ENCODE measurements at places on chromosomes 5 and 9. TPM values are rescaled to one million over a fixed set of nuclear protein-coding genes. Genes with fewer than 3 reads are reported as not detected.

DNA sequence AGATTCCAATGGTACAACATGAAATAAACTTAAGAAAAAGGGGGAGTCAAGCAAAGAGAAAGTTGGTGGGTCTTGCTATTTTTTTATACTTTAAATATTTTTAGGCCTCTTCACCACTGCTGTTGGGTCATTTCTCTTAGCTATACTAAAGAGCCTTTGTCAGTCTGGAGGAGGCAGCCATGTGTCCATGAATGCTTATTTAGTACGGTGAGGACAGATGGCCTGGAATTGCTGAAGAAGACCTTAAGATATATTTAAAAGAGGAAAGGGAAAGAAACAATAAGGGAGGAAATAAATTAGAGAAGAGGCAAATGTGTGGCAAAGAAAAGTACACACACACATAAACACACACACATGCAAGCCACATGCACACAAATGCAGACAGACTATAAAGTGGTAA is 560.5 kb upstream of the MEF2C start:
- H3K27me3 ChIP-seq, result no peaks in the 10 kb centered on the region
- H3K27ac ChIP-seq, result no peak overlapping the region
- no peaks in the 10 kb centered on the region for H3K36me3 ChIP-seq
- H3K4me1 ChIP-seq, result peaks cover 3% of the 10 kb centered on the region
- no peak overlapping the region for H3K4me3 ChIP-seq
- no peak for DNase-seq

- H3K27me3 ChIP-seq, result no peaks in the 10 kb centered on the region
- no peaks in the 10 kb centered on the region for H3K36me3 ChIP-seq
- DNase-seq, result no peak
- H3K4me3 ChIP-seq, result no peak overlapping the region
Observed at GRCh38 chr5:140223567-140223966, 48.6 kb downstream of the CYSTM1 start.

GRCh38 chr5:58410441-58410840 is 49.4 kb downstream of the PLK2 start:
- no peak overlapping the region for H3K27ac ChIP-seq
- H3K36me3 ChIP-seq, result no peaks in the 10 kb centered on the region
- H3K4me1 ChIP-seq, result peaks cover 4% of the 10 kb centered on the region
- no peak for DNase-seq

OR5C1 gene
- total RNA-seq, result not detected

DNA sequence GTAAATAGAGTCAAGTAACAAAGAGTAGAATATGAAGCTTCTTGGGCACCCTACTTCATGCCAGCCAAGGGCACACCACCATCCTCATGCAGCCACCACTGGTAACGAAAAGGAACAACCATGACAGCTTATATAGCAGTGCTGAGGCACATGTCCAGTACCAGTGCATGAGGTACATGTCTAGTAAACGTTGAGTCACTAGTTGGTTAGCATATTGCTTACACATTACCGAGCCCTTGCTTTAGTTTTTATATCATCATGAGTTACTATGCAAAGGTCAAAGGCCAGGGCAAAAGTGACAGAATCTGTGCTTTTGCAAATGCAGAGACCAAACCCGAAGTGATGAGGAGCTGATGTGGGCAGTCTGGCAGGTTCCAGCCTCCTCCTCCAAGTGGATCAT is 147.1 kb upstream of the MAP1B start:
- H3K4me1 ChIP-seq, result no peaks in the 10 kb centered on the region
- H3K27me3 ChIP-seq, result peaks cover 35% of the 10 kb centered on the region
- no peaks in the 10 kb centered on the region for H3K36me3 ChIP-seq
- DNase-seq, result no peak
- H3K27ac ChIP-seq, result no peak overlapping the region

CDH6 gene
- total RNA-seq, result 792 TPM

PCDHGA4 gene
- 0.27 TPM for total RNA-seq

GRCh38 chr9:110008663-110009062 is 199.3 kb downstream of the C9orf152 start:
- no peak overlapping the region for H3K27ac ChIP-seq
- DNase-seq, result no peak
- H3K36me3 ChIP-seq, result no peaks in the 10 kb centered on the region
- no peak overlapping the region for H3K4me3 ChIP-seq
- H3K27me3 ChIP-seq, result no peaks in the 10 kb centered on the region
- H3K4me1 ChIP-seq, result peaks cover 2% of the 10 kb centered on the region

DNA sequence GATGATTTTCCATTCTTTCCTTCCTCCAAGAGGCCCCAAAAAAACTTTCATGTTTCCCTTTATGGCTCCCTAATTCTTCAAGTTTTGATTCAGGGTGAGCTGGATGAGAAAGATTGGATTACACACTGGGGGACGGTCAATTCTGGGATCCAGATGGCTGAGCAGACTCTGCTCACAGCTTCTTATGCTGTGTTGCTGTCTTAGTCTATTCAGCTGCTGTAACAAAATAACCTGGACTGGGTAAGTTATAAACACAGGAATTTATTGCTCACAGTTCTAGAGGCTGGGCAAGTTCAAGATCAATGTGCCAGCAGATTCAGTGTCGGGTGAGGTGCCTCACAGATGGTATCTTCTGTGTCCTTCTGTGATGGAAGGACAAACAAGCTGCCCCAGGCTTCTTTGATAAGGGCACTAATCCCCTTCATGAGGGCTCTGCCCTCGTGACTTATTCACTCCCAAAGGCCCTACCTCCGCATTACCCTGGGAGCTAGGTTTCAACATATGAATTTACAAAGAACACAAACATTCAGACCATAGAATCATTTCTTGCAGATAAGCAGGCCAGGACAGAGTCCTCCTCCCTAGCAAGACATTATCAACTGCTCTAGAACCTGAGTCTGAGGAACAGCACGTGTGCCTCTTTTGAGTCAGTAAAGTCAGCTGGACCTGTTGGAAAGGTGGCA is 23.1 kb upstream of the SMAD5 start:
- no peak for DNase-seq
- no peaks in the 10 kb centered on the region for H3K36me3 ChIP-seq
- H3K27me3 ChIP-seq, result peaks cover 52% of the 10 kb centered on the region
- no peak overlapping the region for H3K4me3 ChIP-seq

ECM2 gene
- total RNA-seq, result 53.3 TPM

ZNF346 gene
- 26.9 TPM for total RNA-seq

DNA sequence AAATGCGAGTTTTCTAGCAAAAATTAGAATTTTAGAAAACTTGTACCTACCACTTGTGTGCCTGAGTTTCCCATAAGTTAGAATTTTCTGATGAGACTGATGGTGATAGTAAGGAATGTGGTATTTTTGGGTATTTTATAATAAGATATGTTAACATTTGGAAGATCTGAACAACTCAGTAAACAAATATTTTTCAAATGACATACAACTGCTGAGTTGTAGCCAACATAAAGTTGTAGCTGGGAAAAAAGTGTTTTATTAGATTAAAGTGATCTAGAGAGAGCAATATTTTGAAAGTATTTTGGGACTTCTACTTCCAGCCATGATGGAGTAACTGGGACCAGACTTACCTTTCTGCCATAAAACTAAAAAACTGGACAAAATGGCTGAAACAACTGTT is 37.9 kb downstream of the GEMIN5 start:
- H3K27ac ChIP-seq, result peak overlapping the region; percentile 87
- H3K36me3 ChIP-seq, result peaks cover 64% of the 10 kb centered on the region
- H3K27me3 ChIP-seq, result no peaks in the 10 kb centered on the region
- DNase-seq, result no peak
- no peak overlapping the region for H3K4me3 ChIP-seq
- peaks cover 54% of the 10 kb centered on the region for H3K4me1 ChIP-seq

- H3K27ac ChIP-seq, result no peak overlapping the region
- no peak for DNase-seq
- peaks cover 31% of the 10 kb centered on the region for H3K27me3 ChIP-seq
- H3K36me3 ChIP-seq, result no peaks in the 10 kb centered on the region
- no peak overlapping the region for H3K4me3 ChIP-seq
Observed at GRCh38 chr5:147375151-147375550, 134.7 kb downstream of the DPYSL3 start.

GRCh38 chr5:176438959-176439757 is 9.0 kb upstream of the FAF2 start:
- peaks cover 17% of the 10 kb centered on the region for H3K4me1 ChIP-seq
- no peak for DNase-seq
- no peaks in the 10 kb centered on the region for H3K36me3 ChIP-seq
- no peaks in the 10 kb centered on the region for H3K27me3 ChIP-seq

- peaks cover 6% of the 10 kb centered on the region for H3K4me1 ChIP-seq
- no peaks in the 10 kb centered on the region for H3K27me3 ChIP-seq
- DNase-seq, result no peak
- H3K27ac ChIP-seq, result no peak overlapping the region
- peaks cover 5% of the 10 kb centered on the region for H3K36me3 ChIP-seq
Observed at GRCh38 chr9:95836072-95836471, 39.4 kb upstream of the ERCC6L2 start.

DNA sequence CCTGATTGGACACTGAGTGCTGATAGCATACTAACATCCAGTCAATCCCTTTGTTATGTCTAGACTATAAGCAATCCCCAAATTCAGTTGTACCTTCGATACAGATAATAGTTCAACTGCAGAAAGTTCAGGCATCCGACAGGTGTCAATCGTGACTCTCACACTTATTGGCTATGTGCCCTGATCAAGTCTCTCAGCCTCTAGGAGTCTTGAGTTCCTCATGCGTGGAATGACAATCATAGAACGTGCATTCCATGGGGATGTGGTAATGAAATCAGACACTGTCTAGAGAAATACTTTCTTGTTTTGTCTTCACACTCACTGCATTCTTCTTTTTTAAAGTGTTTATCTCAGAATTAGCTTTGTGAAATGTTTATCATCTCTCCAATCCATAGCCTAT is 4.8 kb downstream of the ANKRD34B start:
- no peak overlapping the region for H3K27ac ChIP-seq
- DNase-seq, result no peak
- no peak overlapping the region for H3K4me3 ChIP-seq
- peaks cover 8% of the 10 kb centered on the region for H3K4me1 ChIP-seq
- H3K27me3 ChIP-seq, result peaks cover 58% of the 10 kb centered on the region

ADAMTSL2 gene
- 0.11 TPM for total RNA-seq

- no peaks in the 10 kb centered on the region for H3K36me3 ChIP-seq
- H3K4me3 ChIP-seq, result peak overlapping the region; percentile 82
- H3K4me1 ChIP-seq, result peaks cover 19% of the 10 kb centered on the region
- peaks cover under 1% of the 10 kb centered on the region for H3K27me3 ChIP-seq
- DNase-seq, result no peak
Observed at GRCh38 chr9:130172858-130173665, 858 bp downstream of the NCS1 start.

DNA sequence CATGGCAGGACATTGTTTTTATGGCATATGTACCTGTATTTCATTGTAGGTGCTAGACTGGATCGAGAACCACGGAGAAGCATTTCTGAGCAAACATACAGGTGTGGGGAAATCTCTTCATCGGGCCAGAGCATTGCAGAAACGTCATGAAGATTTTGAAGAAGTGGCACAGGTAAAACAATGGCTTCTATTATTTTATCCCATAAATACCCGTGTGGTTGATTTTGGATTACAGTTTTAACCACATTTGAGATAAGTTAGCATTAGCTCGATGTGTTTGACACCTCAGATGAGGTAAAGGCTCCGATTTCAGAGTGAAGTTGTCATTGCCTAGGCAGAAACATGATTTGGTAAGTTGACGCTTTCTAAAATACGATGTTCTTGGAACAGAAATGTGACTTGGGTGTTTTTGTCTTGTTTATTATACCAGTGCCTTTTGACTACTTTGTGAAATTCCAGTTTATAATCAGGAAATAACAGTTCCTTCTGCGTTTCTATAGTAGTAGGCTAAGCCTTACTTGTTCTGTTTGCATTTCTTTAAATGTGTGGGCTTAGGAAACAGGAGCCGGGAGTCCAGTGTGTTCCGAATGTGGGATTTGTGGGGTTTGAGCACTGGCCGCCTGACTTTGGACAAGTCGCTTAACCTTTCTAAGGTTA is 187.7 kb downstream of the TRIO start:
- H3K27me3 ChIP-seq, result no peaks in the 10 kb centered on the region
- peaks cover 18% of the 10 kb centered on the region for H3K36me3 ChIP-seq
- peak overlapping the region; percentile 23 for H3K27ac ChIP-seq
- DNase-seq, result no peak
- no peak overlapping the region for H3K4me3 ChIP-seq
- peaks cover 28% of the 10 kb centered on the region for H3K4me1 ChIP-seq

DNA sequence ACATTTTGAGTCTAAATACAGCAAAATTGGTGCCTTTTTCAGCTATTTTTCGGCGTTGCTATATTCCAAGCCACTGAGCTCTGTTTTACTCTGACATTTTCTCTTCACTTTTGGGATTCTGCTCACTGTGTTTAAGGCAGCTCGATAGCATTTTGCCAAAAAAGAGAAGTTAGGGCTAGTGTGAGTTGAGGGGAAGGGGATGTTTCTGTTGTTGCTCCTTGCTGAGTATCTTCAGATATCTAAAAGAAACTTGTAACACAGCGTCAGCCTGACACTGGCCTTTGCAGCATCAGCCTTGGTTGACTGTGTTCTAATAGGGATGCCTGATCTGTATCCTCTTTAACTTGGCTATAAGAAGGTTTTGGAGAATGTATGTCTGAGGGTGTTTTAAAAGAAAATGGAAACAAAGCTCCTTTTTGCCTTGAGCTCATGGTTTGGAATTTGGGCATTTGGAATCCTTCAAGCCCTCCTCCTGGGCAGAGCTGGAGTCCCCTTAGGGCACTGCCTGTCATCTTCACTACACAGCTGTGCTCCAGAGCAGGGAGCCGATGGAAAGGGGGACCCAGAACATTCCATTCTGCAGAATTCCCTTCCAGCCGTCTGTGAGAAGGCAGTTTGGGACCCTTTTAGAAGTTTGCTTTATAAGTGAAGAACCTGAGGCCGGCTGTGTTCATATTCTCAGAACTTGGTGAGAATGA is 63.0 kb downstream of the EXOSC2 start:
- peaks cover 45% of the 10 kb centered on the region for H3K4me1 ChIP-seq
- peak overlapping the region; percentile 92 for H3K27ac ChIP-seq
- H3K27me3 ChIP-seq, result no peaks in the 10 kb centered on the region
- H3K36me3 ChIP-seq, result no peaks in the 10 kb centered on the region
- peak overlapping the region; percentile 46 for H3K4me3 ChIP-seq

GRCh38 chr9:24986331-24986730 is 440.6 kb upstream of the IZUMO3 start:
- H3K4me1 ChIP-seq, result no peaks in the 10 kb centered on the region
- H3K27me3 ChIP-seq, result no peaks in the 10 kb centered on the region
- no peak overlapping the region for H3K27ac ChIP-seq
- no peaks in the 10 kb centered on the region for H3K36me3 ChIP-seq
- no peak overlapping the region for H3K4me3 ChIP-seq

DNA sequence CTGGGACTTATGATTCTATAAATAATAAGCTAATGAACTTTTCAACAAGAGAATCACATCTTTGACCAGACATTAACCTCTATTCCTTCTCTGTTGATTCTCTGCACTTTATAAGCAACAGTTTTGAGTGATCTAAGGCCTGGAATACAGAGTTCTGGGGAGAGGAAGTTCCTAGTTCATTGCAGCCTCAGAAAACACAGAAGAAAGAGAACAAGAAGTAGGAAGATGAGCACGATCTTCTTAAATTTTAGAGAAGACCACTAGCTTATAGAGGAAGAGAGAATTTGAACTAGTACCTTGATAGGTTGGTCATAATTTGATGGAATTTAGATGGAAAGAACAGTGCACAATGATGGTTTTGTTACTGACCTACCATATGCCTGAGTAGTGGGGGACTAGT is 8.5 kb upstream of the C9orf72 start:
- H3K27ac ChIP-seq, result no peak overlapping the region
- H3K4me1 ChIP-seq, result no peaks in the 10 kb centered on the region
- H3K36me3 ChIP-seq, result peaks cover 3% of the 10 kb centered on the region
- no peak for DNase-seq
- H3K27me3 ChIP-seq, result peaks cover 52% of the 10 kb centered on the region

Measured in osteocyte (in vitro differentiated cells).